ENCODE measurements at places on chromosomes 6 and 20. TPM values are rescaled to one million over a fixed set of nuclear protein-coding genes. Genes with fewer than 3 reads are reported as not detected.

TBC1D22B gene
- total RNA-seq, result 11.8 TPM

SULF2 gene
- total RNA-seq, result 540 TPM

EGFL8 gene
- total RNA-seq, result 1.3 TPM

PROKR2 gene
- not detected for total RNA-seq

OR5V1 gene
- not detected for total RNA-seq

GSTA3 gene
- not detected for total RNA-seq

LGSN gene
- total RNA-seq, result not detected

FKBP5 gene
- total RNA-seq, result 131 TPM
